Adrenal gland (tissue), 19 donors: ENCODE measurements at places on chromosomes 16 and 17. TPM values are rescaled to one million over a fixed set of nuclear protein-coding genes. Genes with fewer than 3 reads are reported as not detected.

CACNG1 gene
- total RNA-seq = 2.1 TPM

NRN1L gene
- total RNA-seq = 0.92 TPM

VKORC1 gene
- 117 TPM for total RNA-seq

TERB1 gene
- total RNA-seq = not detected

PDE6G gene
- 2.1 TPM for total RNA-seq

CDH3 gene
- total RNA-seq = 1.1 TPM

TP53TG3B gene
- not detected for total RNA-seq

DNA sequence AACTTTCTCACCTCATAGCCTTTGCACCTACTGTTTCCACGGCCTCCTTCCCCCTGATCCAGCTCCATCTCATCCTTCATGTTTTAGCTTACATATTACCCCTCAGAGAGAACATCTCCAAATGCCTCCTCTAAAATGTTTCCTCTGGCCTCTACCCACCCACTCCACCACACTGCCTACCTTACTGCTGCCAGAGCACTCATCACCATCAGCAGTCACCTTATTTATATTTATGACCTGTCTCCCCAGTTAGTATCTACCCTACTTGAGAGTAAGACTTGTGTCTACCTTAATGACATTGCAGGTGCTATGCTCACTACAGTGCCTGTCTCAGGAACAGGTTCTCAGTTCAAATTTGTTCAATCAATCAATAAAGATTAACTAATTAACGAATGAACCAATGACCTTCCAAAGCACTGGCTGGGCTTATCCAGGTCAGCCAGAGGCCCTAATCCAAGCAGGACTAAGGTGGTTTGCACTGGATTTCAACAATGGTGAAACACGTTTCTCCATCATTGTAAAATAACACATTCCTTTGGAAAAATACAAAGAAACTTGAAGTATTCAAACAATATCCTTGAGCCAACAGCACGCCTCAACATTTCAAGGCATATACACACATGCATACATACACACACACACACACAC, 41.1 kb downstream of the AMFR start:
- DNase-seq = no peak
- peaks cover 33% of the 10 kb centered on the region for H3K36me3 ChIP-seq
- H3K4me1 ChIP-seq = no peaks in the 10 kb centered on the region

GRCh38 chr16:17619261-17619660, 148.5 kb upstream of the XYLT1 start:
- H3K27ac ChIP-seq = no peak overlapping the region
- no peaks in the 10 kb centered on the region for H3K27me3 ChIP-seq
- no peak for DNase-seq
- no peaks in the 10 kb centered on the region for H3K4me1 ChIP-seq

DNA sequence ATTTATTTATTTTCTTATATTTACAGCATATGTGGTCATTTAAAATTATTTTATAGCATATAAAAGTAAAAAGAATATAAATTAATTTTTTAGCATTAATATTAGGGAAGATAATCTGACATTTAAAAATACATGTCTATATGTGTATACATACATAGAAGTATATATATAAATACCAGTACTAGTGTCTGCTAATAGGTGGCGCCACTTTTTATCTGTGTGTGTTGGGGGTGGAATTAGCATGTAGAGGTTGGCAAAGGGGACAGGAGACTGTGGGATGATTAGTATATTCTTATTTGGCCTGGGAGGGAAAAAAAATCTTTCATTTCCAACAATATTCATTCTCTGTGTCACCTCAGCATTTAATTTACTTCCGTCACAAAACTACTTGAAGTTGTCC, 359.1 kb downstream of the WWOX start:
- no peaks in the 10 kb centered on the region for H3K4me1 ChIP-seq
- H3K36me3 ChIP-seq = no peaks in the 10 kb centered on the region
- H3K27me3 ChIP-seq = no peaks in the 10 kb centered on the region
- H3K27ac ChIP-seq = no peak overlapping the region
- H3K4me3 ChIP-seq = no peak overlapping the region

GRCh38 chr16:68274441-68274840, 10.1 kb downstream of the SLC7A6 start:
- DNase-seq = no peak
- no peaks in the 10 kb centered on the region for H3K27me3 ChIP-seq
- no peak overlapping the region for H3K27ac ChIP-seq
- no peak overlapping the region for H3K4me3 ChIP-seq
- H3K36me3 ChIP-seq = no peaks in the 10 kb centered on the region

GRCh38 chr17:33390479-33391176, 97.5 kb upstream of the ASIC2 start:
- H3K4me1 ChIP-seq = no peaks in the 10 kb centered on the region
- H3K36me3 ChIP-seq = no peaks in the 10 kb centered on the region
- no peak overlapping the region for H3K27ac ChIP-seq
- peaks cover 6% of the 10 kb centered on the region for H3K27me3 ChIP-seq

GRCh38 chr17:69327060-69327831, at the start of gene ABCA5:
TSS of gene ABCA5 (minus strand) at chr17:69327133. CDS start at chr17:69314415, 12,718 bp downstream.
- peaks cover 13% of the 10 kb centered on the region for H3K4me1 ChIP-seq
- H3K27ac ChIP-seq = peak within 1 kb of the TSS; percentile 86
- H3K4me3 ChIP-seq = peak within 1 kb of the TSS; percentile 45
- no peaks in the 10 kb centered on the region for H3K36me3 ChIP-seq
- DNase-seq = peak; percentile 93

DNA sequence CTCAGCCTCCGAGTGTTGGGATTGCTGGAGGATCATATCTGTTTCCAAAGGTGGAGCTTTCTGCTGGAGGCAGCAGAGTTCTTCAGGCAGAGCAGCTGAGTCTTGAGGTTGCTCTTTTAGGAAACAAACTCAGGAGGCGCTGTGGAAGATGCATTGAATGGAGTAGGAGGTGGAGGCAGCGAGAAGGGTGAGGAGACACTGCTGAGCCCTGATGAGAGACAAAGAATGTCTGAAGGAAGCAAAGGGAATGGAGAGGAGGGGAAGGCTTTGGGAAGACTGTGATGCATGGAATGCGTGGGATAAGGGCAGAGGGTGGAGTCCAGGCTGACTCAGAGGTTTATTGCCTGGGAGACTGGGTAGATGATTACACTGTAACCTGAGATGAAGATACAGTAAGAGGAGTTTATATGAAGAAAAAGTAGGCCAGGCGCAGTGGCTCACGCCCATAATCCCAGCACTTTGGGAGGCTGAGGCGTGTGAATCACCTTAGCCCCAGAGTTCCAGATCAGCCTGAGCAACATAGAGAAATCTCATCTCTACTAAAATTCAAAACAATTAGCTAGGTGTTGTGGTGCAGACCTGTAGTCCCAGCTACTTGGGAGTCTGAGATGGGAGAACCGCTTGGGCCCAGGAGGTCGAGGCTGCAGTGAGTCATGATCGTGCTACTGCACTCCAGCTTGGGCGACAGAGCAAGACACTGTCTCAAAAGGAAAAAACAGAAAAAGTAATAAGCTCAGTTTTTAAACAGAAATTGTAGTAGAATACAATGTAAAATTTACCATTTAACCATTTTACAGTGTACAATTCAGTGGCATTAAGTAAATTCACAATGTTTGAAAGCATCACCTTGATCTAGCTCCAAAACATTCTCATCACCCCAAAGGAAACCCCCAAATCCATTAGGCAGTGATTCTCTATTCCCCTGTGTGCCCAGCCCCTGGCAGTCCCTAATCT, 17.8 kb upstream of the TMEM219 start:
- H3K4me1 ChIP-seq = no peaks in the 10 kb centered on the region
- peak; percentile 46 for DNase-seq
- H3K4me3 ChIP-seq = no peak overlapping the region
- peak overlapping the region; percentile 66 for H3K27ac ChIP-seq
- H3K27me3 ChIP-seq = no peaks in the 10 kb centered on the region

DNA sequence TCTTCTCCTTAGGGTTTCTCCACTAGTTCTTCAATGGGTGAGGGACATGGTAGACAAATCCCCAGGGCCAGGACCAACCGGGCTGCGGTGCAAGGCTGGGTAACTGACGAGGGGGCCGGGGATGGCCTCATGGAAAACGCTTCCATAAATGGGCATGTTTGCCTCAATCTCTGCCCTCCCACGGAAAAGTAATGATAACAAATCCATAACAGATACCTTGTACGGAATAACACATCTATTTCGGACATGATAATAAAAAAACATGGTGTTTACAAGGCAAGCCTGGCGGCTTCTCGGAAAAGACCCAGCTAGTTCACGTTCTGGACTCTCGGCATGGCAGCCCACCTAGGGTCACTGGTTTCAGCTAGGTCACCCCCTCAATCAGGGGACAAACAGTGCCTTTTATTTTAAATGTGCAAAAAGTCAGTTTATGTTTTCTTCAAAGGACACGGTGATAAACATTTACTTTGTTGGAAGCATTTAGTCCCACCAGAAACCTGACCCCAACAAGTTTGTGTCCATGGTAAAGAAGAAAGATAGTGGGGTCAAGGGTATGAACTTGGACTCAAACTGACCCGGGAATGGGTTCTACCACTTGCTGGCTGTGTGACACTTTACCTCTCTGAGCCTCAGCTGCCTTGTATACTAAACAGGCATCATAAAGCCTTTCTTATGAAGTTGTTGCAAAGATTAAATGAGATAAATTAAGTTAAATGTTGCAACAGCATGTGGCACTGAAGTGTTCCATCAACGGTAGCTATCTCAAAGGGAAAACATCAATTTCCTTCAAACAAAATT, 1.7 kb downstream of the MYH11 start:
- no peak for DNase-seq
- H3K27me3 ChIP-seq = peaks cover 20% of the 10 kb centered on the region
- H3K27ac ChIP-seq = no peak overlapping the region
- peaks cover 16% of the 10 kb centered on the region for H3K4me1 ChIP-seq
- H3K36me3 ChIP-seq = no peaks in the 10 kb centered on the region
- no peak overlapping the region for H3K4me3 ChIP-seq

GRCh38 chr16:27020031-27020430, 46.7 kb upstream of the C16orf82 start:
- no peak for DNase-seq
- H3K36me3 ChIP-seq = no peaks in the 10 kb centered on the region
- H3K4me1 ChIP-seq = no peaks in the 10 kb centered on the region

DNA sequence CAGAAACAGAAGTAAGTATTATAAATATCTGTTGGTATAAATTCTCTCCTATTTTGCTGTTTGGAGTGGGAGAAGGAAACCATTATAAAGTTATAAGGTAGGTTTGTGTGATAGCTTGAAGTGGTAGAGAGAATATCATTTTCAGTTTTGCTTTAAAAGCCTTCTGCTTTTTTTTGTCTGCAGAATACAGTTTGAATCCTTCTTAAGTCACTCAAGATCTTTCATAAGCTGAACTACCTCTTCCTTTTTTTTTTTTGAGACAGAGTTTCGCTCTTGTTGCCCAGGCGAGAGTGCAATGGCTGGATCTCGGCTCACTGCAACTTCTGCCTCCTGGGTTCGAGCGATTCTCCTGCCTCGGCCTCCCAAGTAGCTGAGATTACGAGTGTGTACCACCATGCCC, 9.0 kb downstream of the ATAD5 start:
- H3K27me3 ChIP-seq = no peaks in the 10 kb centered on the region
- H3K27ac ChIP-seq = peak overlapping the region; percentile 35
- no peak overlapping the region for H3K4me3 ChIP-seq
- no peaks in the 10 kb centered on the region for H3K36me3 ChIP-seq
- no peak for DNase-seq

DNA sequence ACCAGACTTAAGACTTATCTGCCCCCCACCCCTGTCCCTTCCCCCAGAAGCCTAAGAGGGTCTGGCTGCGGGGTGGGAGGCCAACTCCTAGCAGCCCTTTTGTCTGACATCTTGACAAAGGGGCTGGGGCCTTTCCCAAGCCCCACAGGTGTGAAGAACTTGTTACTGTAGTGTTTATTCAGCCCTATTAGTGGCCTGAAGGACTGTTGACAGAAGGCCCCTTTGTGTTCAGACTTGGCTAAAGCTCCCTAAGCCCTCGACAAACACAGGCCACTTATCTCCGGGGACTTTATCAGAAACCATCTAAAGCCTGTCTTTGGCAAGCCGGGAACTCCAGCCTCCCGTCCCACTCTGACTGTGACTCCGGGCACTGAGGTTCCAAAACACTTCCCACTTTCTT, 129.8 kb downstream of the NTN1 start:
- H3K27me3 ChIP-seq = no peaks in the 10 kb centered on the region
- no peaks in the 10 kb centered on the region for H3K4me1 ChIP-seq
- no peak overlapping the region for H3K27ac ChIP-seq
- H3K36me3 ChIP-seq = no peaks in the 10 kb centered on the region
- H3K4me3 ChIP-seq = no peak overlapping the region

- no peaks in the 10 kb centered on the region for H3K36me3 ChIP-seq
- H3K4me1 ChIP-seq = no peaks in the 10 kb centered on the region
- no peak overlapping the region for H3K4me3 ChIP-seq
- H3K27me3 ChIP-seq = no peaks in the 10 kb centered on the region
These were observed 404.1 kb downstream of the WWOX start for GRCh38 chr16:78503602-78504001.

DNA sequence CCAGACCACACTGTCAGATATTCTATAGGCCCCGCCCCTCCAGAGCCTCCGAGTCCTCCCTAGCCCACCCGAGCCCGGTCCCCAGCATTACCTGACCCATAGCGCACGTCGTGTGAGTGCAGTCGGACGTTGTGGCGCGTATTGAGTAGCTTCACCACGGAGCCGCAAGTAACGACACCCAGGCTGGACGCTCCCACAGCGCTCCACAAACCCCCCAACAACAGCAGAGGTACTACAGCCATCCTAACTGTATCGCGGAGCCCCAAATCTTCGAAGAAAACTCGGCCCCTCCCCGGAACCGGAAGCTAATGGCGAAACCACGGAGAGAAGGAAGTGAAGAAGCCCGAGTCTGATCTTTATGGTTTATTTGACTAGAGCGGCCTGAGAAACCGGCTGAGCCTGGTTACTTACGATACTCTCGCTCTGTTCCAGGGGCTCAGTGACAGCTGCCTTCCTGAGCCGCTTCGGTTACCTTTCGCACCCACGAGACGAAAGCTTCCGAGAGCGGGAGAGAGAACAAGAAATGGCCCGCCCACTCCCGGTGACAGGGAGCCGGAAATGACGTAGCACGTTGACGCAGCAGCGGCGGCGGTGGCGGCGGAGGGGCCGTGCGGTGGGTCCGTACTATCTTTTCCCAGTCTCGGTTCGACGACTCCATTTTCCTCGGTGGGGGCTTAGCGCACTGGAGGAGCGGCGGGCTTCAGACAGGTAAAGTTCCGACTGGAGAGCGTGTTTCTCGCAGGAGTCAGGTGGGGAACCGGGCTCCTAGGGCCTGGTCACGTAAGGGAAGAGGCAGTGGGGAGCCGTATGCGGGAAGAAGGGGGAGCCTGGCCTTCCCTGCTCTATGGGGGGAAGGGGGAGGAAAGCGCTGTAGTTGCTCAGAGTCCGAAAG, at the start of the genes SDF2 and SUPT6H:
Gene SDF2, minus strand, starts transcription at position 272 of the 892 bp plus-strand sequence. Its CDS starts 30 bp downstream, at position 242.
Gene SUPT6H, plus strand, starts transcription at position 571 of the 892 bp plus-strand sequence. CDS start 11,197 bp downstream, outside the sequence.
- H3K4me3 ChIP-seq = peak within 1 kb of the TSS; percentile 50
- H3K4me1 ChIP-seq = no peaks in the 10 kb centered on the region
- peak within 1 kb of the TSS; percentile 99 for H3K27ac ChIP-seq
- no peaks in the 10 kb centered on the region for H3K27me3 ChIP-seq
- H3K36me3 ChIP-seq = no peaks in the 10 kb centered on the region
- peak; percentile 94 for DNase-seq

GRCh38 chr17:73603971-73604370, 40.3 kb downstream of the SDK2 start:
- no peaks in the 10 kb centered on the region for H3K36me3 ChIP-seq
- H3K27ac ChIP-seq = no peak overlapping the region
- no peaks in the 10 kb centered on the region for H3K27me3 ChIP-seq
- no peaks in the 10 kb centered on the region for H3K4me1 ChIP-seq
- no peak overlapping the region for H3K4me3 ChIP-seq
- DNase-seq = no peak
